Stimulated activated CD4-positive, alpha-beta T cell treated with anti-CD3 and anti-CD28 coated beads, TNF-alpha, amount 100 ng/mL, for 48 hours (primary cell): ENCODE measurements at places on chromosomes 5 and 9.

- no peak for DNase-seq
Measured at GRCh38 chr5:35171078-35171477, 59.2 kb downstream of the PRLR start.

DNA sequence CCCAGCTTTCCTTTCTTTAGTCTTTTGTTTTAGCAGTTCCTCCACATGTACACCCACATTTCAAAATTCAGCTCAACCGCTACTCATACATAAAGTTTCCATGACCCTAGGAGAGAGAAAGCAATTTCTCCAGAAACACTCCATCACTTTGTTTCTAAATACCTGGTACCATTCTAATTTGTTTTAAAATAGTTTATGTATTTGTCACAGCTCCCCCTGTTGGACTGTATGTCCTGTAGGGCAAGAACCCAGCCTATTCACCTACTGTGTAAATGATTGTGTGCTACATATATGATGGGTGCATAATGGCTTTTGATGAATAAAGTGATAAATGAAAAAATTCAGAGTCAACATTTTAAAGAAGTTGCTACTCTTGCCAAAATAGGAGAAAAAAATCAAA is 139.1 kb downstream of the COX7C start:
- DNase-seq = no peak

GRCh38 chr5:158591301-158591863 is 508.3 kb downstream of the EBF1 start:
- DNase-seq = no peak

GRCh38 chr9:127122176-127123063 is at the start of gene ANGPTL2:
Gene ANGPTL2 (minus strand): TSS chr9:127122635. CDS start chr9:127108731, 13,904 bp downstream.
- no peak for DNase-seq

- no peak for DNase-seq
Measured at GRCh38 chr5:1382248-1382700, 37.4 kb upstream of the CLPTM1L start.

- no peak for DNase-seq
Measured at GRCh38 chr9:34551751-34552605, 29.2 kb upstream of the ENHO start.

DNA sequence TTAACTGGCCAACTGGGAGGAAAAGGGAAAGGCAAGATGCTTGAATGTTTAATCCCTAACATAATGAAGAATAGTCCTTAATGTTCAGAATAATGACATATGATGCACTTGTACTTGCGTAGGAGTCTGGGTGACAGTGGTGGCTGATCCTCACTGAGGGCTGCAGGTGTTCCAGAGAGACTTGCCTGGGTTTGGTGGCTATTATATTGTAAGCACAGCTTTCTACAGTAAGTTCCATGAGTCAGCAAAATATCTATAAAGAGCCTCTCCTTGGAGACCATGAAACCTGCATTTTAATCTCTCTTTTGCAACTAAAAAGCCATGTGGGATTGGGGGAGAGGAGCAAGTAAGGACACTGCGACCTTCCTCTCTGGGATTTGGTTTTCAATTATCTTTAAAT is 1.9 kb upstream of the NPR2 start:
- DNase-seq = no peak

- no peak for DNase-seq
Measured at GRCh38 chr5:96876292-96876850, at the start of gene ERAP2. Gene ERAP2 (plus strand): TSS chr5:96876500. CDS start chr5:96879686, 3,186 bp downstream.

- no peak for DNase-seq
Measured at GRCh38 chr5:33969572-33970452, 14.7 kb downstream of the SLC45A2 start.

GRCh38 chr5:36436306-36436705 is 134.6 kb upstream of the RANBP3L start:
- no peak for DNase-seq

DNA sequence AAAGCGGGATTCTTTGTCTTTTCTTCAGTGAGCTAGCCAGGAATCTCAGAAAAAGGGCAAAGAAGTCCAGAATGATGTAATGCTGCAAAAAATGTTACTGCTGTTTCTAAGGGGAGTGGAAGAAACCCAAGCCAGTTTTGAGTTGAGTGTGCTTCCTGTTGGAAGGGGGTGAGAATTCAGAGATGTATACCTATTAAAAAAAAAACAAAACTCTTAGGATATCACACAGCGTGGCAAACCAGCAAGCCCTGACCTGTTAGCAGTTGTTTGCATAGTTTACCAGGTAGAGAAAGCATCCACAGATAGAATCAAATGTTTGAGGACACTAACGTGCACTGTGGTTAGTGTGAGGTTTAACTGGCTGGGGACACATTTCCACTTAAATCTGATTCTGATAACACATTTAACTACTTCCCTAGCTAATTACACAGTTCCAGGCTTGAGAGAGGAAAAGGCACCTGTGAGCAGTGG is 11.4 kb downstream of the BASP1 start:
- no peak for DNase-seq

- no peak for DNase-seq
Measured at GRCh38 chr5:135271533-135272310, 127.3 kb downstream of the MACROH2A1 start.
